ENCODE measurements at places on chromosomes 11 and 22.

- DNase-seq, result no peak
Observed at GRCh38 chr22:38540701-38541100, 29.3 kb downstream of the DMC1 start.

GRCh38 chr11:123692961-123693360, 38.5 kb upstream of the SCN3B start:
- DNase-seq, result no peak

DNA sequence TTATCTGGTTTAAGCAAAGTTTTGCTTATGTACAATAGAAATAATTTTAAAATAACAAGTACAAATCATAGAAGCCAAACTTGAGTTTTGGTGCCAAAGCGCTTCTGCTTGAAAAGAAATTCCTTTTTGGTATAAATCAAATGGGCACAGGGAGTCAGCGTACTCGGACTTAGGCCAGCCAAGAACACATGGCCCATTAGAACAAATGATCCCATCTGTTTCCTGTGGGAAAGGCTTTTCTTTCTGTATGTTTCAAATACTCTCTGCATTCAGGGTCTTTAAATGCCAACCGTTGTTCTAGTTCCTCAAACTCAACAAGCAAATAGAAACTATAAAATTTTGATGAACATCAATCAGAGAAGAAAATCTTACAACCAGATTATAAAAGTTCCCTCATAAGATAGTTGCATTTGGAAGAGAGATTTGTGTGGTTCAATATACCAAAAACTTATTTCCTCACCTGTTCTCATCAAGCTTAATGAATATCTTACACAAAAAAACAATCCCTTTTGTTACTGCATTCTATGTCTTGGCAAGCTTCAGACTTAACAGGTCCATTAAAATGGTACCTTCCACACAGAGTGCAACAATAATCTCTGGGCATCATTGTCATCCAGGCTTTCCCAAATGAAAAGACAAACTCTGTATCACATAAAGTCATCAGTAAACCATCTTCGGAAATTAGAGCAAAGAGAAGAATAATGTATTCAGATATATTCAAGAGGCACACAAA, 739.8 kb upstream of the API5 start:
- DNase-seq, result no peak

GRCh38 chr11:34870548-34871196, 45.5 kb downstream of the APIP start:
- DNase-seq, result no peak

DNA sequence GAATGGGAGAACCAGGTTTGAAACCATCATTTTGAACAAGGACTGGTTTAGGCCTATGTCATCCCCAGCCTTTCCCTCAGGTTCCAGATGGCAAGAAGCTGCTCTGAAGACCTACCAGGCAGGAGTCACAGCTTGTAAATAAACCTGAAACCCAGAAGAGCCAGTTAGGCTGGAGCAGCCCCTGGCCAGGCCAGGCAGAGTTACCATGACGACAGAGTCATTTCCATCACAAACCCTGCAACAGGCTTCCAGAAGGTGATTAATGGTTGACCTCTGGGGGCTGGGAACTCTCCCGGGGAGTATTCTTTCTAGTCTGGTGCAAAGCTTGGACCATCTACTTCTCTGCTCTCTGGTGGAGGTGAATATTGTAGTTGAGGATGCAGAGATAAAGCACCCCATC, 164.1 kb upstream of the NCAM1 start:
- no peak for DNase-seq

DNA sequence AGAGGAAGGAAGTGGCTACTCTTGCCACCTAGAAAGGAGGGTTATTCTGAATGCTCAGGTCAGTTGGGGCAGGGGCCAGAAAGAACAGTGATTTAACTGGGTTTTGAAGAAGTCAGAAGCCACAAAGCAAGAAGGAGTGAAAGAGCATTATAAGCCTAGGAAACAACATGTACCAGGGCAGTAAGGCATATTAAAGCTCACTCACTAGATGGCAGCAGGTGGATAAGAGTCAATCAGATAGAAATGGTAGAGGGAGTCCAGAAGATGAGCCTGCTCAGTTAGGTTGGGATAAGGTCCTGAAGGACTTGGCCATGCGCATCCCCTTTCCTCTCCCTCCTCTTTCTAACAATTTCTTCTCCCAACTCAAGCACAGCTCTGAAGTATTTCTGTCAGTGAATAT, 22.0 kb upstream of the PATE1 start:
- DNase-seq, result no peak

DNA sequence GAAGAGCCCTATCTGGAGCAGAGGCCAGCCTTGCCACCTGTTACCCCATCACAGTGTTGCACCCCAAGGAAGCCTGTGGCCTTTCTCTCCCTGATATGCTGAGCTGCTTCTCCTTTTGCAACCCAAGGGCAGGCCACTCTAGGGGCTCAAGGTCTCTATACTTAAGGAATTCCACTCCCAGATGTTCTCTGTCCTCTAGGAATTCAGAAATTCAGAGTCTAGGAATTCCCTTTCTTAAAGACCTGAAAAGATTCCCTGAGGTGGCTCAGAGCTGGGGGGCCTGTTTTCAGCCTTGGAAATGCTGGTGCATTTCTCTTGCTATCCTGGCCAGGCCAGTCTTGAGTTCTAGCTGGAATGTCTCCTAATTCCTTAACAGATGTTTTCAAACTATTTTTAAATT, 68.0 kb upstream of the OLFML1 start:
- DNase-seq, result no peak

DNA sequence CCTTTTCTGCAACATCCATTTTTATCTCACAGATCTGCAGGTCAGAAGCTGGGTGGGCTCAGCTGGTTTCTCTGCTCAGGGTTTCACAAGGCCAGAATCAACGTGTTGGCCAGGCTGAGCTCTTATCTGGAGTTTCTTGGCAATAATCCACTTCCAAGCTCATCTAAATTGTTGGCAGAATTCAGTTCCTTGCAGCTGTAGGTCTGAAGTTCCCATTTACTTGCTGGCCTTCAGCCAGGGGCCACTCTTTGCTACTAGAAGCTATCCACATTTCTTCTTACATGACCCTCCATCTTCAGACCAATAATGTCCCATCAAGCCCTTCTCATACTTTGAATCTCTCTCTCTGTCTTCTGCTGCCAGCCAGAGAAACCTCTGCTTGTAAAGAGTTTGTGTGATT, 103.5 kb downstream of the WNT11 start:
- no peak for DNase-seq

DNA sequence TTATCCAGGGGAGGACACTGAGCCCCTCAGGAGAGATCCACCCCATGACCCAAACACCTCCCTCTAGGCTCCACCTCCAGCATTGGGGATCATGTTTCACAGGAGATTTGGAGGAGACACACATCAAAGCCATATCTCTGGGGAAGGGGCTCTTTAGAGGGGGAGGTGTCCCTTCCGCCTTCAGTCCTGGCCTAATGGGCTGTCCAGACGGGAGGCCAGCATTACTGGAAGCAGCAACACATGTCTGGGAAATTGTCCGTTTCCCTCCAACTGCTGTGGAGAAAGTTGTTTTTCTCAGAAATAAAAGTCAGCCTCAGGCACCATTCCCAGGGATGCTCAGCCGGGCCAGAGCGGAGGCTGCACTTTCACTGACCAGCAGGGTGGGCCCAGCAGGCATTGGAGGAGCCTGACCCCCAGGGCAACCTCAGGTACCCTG, 9.5 kb downstream of the CACNA1I start:
- DNase-seq, result no peak

DNA sequence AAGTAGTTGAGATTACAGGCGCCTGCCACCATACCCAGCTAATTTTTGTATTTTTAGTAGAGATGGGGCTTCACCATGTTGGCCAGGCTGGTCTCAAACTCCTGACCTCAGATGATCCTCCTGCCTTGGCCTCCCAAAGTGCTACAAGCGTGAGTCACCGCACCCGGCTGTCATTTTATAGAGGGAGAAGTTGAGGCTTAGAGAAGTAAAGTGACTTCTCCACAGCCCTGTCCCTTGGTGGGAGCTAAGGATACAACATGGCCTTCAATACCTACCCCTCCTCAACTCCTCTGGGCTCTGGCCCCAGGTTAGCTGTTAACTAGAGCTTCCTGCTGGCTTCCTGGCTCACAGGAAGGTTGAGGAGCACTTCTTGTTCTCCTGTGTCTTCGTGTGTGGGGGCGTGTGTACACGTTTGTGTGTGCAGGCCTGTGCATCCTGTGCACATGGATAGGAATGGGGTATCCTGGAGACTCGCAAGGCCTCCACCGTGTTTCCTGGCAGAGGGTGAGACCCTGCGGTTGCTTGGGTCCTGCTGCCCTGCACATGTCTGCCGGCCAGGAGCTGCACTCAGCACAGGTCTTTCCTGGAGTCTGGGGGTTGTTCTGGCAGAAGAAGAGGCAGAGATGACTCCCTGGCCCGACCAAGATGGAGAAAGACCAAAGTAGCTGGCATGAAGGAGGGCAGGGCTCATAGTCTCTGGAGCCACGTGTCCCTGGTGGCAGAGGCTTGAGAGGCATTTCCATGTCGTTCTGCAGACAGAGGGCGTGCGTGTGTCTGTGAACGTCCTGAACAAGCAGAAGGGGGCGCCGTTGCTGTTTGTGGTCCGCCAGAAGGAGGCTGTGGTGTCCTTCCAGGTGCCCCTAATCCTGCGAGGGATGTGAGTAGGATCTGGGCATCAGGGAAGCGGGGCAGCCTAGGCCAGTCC, 2.4 kb downstream of the SIDT2 start:
- peak; percentile 65 for DNase-seq

GRCh38 chr22:28231441-28231840, 312.4 kb upstream of the PITPNB start:
- no peak for DNase-seq

DNA sequence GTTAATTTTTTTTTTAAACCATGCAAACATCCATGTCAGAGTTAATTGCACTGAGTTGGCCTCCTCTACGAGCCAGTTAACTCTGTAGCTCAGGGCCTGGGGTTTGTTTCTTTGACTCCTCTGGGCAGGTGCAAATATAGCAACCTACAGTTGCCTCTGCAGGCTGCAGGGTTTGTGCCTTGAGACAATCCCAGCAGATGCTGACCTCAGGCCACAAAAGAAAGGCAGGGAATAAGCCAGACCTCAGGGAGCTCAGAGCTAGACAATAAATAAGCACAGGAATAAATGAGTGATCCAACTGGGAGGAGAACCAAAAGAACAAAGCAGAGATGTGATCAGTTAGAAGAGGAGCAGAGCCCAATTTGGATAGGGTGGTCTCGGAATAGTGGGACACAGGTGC, 390.8 kb downstream of the SHANK2 start:
- DNase-seq, result no peak

GRCh38 chr11:503179-503981, 3.7 kb downstream of the RNH1 start:
- DNase-seq, result peak; percentile 41

GRCh38 chr22:37109242-37109917, at the start of gene TMPRSS6:
TSS of gene TMPRSS6 (minus strand) at chr22:37109713. CDS start at chr22:37103417, 6,296 bp downstream.
- DNase-seq, result no peak

DNA sequence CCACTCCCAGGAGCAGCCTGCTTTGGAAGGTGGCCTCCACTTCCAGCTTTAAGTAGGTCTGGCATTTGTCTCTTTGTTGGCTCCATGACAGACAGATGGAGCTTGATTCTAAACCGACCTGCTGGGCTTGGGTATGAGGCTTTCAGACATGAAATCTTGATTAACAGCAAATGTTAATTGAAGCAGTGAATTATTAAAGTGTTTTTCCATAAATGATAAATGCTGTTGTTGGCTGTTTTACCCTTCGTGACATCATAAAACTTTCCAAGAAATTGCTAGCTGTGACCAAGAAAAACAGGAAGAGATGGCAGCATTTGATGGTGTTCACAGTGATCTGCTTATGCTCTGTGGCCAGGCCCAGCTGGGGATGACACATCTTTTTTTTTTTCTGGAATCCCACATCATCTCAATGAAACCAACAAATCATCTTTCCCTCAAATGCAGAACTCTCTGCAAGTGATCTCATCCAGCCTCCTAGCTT, 66.1 kb downstream of the RBMXL2 start:
- no peak for DNase-seq

DNA sequence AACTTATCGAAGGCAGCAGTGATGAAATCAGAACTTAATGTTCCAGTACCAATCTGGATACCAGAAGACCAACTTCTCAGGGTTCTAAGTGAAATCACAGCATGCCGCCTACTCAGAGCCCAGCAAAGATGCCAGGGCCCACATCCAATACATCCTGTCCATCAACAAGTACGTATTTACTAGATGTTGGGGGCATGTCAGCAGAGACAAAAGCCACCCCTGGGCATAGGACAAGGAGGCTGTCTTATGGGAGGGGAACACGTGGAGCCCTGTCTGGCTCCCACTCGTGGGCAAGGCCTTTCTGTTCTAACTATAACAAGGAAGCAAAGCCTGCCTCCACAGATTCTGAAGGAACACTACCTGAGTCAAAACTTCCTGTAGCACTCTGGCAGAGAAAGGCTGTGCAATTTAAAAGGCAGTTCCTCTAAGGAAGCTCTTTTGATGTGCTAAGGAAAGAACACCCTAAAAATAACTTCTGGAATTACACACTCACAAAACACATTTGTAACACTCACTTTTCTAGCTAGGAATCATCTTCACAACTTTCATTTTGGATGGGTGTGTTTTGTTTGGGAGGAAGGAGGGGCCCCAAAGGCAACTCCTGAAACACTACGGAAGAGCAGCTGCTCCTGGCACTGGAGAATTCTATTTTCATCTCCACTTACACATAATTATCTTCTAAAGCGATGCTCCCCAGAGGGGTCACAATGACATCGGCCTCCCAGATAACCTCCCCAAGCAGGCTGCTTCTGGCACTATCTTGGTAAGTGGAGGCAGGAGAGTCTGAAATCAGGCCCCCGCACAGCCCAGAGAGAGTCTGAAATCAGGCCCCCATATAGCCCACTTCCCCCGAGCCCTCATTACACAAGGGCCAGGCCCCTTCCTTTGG, 14.2 kb downstream of the SMCO4 start:
- DNase-seq, result no peak

DNA sequence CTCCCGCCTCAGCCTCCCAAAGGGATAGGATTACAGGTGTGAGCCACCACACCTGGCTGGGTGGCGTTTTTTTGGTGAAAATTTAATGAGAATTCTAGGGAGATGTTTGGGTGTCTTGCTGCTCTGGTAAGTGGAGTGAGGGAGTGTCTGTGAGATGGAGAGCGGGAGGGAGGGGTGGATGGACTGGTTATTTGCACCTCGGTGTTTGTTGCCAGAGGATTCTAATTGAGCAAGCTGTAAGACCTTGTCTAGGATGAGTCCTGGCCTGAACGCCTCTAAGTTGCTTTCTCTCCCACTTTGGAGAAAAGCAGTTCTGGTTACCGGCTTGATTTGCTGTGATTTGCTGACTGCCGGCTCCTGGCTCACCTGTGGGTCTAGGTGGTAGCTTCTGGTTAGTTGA, 22.0 kb upstream of the GRAMD4 start:
- DNase-seq, result no peak

All from activated naive CD8-positive, alpha-beta T cell treated with anti-CD3 and anti-CD28 coated beads, Interleukin-2, amount 50 U/mL, for 24 hours (primary cell).